ENCODE measurements at places on chromosomes 3 and 15.

GRCh38 chr3:170044795-170045244 lies 7.0 kb downstream of the GPR160 start:
- no peak overlapping the region for H3K4me3 ChIP-seq
- no peaks in the 10 kb centered on the region for H3K36me3 ChIP-seq
- peak; percentile 29 for DNase-seq
- no peaks in the 10 kb centered on the region for H3K4me1 ChIP-seq
- H3K27me3 ChIP-seq, result no peaks in the 10 kb centered on the region

DNA sequence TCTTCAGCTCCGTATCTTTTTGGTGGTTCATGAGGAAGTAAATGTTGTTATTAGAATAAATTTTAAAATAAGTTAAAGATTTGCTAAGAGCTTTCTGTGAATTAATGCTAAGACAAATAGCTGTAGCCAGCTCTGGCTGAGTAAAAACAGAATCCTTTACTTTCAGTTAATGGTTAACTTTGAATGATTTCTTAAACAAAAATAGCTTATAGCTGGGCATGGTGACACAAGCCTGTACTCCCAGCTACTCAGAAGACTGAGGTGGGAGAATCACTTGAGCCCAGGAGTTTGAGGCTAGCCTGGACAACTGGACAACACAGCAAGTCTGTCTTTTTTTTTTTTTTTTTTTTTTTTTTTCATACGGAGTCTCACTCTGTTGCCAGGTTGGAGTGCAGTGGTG lies 25.0 kb downstream of the TCAIM start:
- H3K36me3 ChIP-seq, result peaks cover 1% of the 10 kb centered on the region
- peaks cover 6% of the 10 kb centered on the region for H3K4me1 ChIP-seq
- no peak overlapping the region for H3K27ac ChIP-seq

- DNase-seq, result peak; percentile 39
- no peak overlapping the region for H3K27ac ChIP-seq
- H3K4me1 ChIP-seq, result no peaks in the 10 kb centered on the region
- no peaks in the 10 kb centered on the region for H3K27me3 ChIP-seq
- H3K36me3 ChIP-seq, result peaks cover 27% of the 10 kb centered on the region
Measured at GRCh38 chr3:157145606-157146322, 14.2 kb downstream of the CCNL1 start.

DNA sequence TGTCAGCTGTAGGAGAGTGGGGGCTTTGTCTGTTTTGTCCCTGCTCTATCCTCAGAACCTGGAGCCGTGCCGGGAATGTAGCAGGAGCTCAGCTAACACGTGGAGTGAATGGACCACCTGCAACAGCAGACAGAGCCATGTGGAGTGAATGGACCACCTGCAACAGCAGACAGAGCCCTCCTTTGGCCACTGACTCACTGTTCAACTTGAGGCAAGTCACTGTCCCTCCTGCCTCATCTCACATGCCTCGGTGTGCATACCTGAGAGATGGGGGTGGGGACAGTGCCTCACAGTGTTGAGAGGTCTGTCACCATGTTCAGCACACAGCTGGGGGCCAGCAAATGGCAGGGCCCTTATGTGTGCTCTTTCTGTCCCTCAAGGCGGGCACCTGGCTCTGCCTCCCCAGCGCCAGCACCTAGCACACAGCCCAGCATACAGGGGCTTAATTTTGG lies 27.9 kb downstream of the FEM1B start:
- H3K36me3 ChIP-seq, result no peaks in the 10 kb centered on the region
- H3K27ac ChIP-seq, result no peak overlapping the region
- peaks cover 7% of the 10 kb centered on the region for H3K4me1 ChIP-seq
- no peak for DNase-seq
- H3K4me3 ChIP-seq, result no peak overlapping the region
- H3K27me3 ChIP-seq, result no peaks in the 10 kb centered on the region

DNA sequence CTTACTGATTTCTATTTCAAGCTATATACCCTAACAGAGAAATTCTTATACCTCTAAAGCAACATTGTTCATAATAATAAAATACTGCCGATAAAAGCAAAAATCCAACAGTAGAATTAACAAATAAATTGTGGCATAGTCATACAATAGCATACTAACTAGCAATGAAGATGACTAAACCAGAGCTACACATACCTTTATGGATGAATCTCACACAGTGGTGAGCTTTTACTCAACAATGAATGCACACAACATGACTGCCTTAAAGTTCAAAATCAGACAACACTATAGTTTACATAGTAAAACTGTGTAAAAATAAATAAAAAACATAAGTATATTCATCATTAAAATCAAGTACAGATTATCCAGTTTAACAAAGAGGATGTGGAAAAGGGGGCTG lies 99.1 kb downstream of the NR1I2 start:
- no peak overlapping the region for H3K4me3 ChIP-seq
- H3K27me3 ChIP-seq, result no peaks in the 10 kb centered on the region
- no peak for DNase-seq
- no peak overlapping the region for H3K27ac ChIP-seq
- H3K36me3 ChIP-seq, result no peaks in the 10 kb centered on the region

DNA sequence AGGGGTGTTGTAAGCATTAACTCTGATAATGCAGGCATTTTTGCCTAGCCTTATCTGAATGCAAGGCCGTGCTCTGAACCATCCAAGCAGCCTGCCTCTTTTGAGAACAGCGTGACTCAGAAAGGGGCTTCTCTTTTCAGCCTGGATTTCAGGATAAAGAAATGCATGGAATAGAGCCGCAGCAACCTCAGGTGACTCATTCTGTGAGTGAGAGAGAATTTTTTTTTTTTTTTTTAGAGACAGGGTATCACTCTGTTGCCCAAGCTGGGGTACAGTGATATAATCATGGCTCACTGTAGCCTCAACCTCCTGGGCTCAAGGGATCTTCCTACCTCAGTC lies 20.6 kb upstream of the PDE8A start:
- no peaks in the 10 kb centered on the region for H3K36me3 ChIP-seq
- H3K27ac ChIP-seq, result no peak overlapping the region
- no peaks in the 10 kb centered on the region for H3K27me3 ChIP-seq

GRCh38 chr3:61571516-61572336 lies 10.4 kb downstream of the PTPRG start:
- no peaks in the 10 kb centered on the region for H3K27me3 ChIP-seq
- H3K27ac ChIP-seq, result no peak overlapping the region
- no peak for DNase-seq
- no peak overlapping the region for H3K4me3 ChIP-seq

DNA sequence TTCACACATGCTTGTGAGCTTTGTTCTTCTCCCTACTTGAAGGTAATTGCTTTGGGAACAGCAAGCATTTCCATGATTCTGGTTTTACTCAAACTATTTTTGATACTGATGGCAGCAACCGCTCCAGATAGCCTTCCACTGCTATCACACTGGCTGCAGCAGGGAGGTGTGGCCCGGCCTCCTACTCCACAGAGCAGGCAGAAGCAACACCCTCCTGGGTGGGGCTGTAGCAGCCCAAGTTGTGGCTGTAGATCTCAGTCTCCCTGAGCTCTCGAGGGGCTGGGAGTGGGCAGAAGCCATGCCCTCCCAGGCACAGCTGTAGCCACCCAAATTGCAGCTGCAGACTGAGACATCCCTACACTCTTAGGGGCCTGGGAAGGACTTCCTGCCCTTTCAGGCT lies 878.8 kb upstream of the GBE1 start:
- no peak overlapping the region for H3K4me3 ChIP-seq
- DNase-seq, result no peak
- H3K4me1 ChIP-seq, result no peaks in the 10 kb centered on the region
- H3K27me3 ChIP-seq, result no peaks in the 10 kb centered on the region
- no peak overlapping the region for H3K27ac ChIP-seq

GRCh38 chr15:71256934-71257664 lies 141.8 kb downstream of the THSD4 start:
- DNase-seq, result no peak
- peaks cover 33% of the 10 kb centered on the region for H3K27me3 ChIP-seq

DNA sequence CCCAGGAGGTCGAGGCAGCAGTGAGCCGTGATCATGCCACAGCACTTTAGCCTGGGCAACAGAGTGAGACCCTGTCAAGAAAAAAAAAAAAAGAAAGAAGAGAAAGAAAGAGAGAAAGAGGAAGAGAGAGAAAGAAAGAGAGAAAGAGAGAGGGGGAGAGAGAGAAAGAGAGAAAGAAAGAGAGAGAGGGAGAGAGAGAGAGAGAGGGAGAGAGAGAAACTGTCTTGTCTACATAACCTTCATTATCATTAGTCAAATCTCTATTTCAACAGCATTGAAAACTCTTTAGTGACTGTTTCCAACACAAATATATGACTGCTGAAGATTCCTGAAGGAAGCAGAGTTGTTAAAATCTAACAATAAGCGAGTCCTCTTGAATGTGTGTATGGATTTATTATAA lies 304.3 kb downstream of the MAGI1 start:
- H3K27me3 ChIP-seq, result no peaks in the 10 kb centered on the region
- no peak for DNase-seq
- no peaks in the 10 kb centered on the region for H3K36me3 ChIP-seq
- no peak overlapping the region for H3K4me3 ChIP-seq

GRCh38 chr15:52104532-52105004 lies 8.0 kb downstream of the BCL2L10 start:
- H3K4me1 ChIP-seq, result no peaks in the 10 kb centered on the region
- no peak overlapping the region for H3K4me3 ChIP-seq
- H3K27me3 ChIP-seq, result no peaks in the 10 kb centered on the region
- no peaks in the 10 kb centered on the region for H3K36me3 ChIP-seq
- no peak for DNase-seq
- H3K27ac ChIP-seq, result no peak overlapping the region

GRCh38 chr15:80596521-80596976 lies 98.6 kb upstream of the ABHD17C start:
- H3K27ac ChIP-seq, result no peak overlapping the region
- no peaks in the 10 kb centered on the region for H3K36me3 ChIP-seq
- no peak overlapping the region for H3K4me3 ChIP-seq
- DNase-seq, result no peak

- H3K4me1 ChIP-seq, result peaks cover 52% of the 10 kb centered on the region
- no peaks in the 10 kb centered on the region for H3K36me3 ChIP-seq
Measured at GRCh38 chr3:138440121-138440521, 5.7 kb downstream of the ESYT3 start.

- H3K36me3 ChIP-seq, result peaks cover 61% of the 10 kb centered on the region
- DNase-seq, result no peak
- no peaks in the 10 kb centered on the region for H3K27me3 ChIP-seq
- H3K4me1 ChIP-seq, result peaks cover 5% of the 10 kb centered on the region
- no peak overlapping the region for H3K27ac ChIP-seq
- no peak overlapping the region for H3K4me3 ChIP-seq
Measured at GRCh38 chr3:126468028-126468891, 7.4 kb downstream of the ZXDC start.

GRCh38 chr3:4981665-4982494 lies 2.6 kb downstream of the BHLHE40 start:
- peak; percentile 45 for DNase-seq
- no peaks in the 10 kb centered on the region for H3K27me3 ChIP-seq
- H3K4me1 ChIP-seq, result peaks cover 33% of the 10 kb centered on the region
- peak overlapping the region; percentile 59 for H3K27ac ChIP-seq
- H3K36me3 ChIP-seq, result peaks cover 16% of the 10 kb centered on the region
- no peak overlapping the region for H3K4me3 ChIP-seq

DNA sequence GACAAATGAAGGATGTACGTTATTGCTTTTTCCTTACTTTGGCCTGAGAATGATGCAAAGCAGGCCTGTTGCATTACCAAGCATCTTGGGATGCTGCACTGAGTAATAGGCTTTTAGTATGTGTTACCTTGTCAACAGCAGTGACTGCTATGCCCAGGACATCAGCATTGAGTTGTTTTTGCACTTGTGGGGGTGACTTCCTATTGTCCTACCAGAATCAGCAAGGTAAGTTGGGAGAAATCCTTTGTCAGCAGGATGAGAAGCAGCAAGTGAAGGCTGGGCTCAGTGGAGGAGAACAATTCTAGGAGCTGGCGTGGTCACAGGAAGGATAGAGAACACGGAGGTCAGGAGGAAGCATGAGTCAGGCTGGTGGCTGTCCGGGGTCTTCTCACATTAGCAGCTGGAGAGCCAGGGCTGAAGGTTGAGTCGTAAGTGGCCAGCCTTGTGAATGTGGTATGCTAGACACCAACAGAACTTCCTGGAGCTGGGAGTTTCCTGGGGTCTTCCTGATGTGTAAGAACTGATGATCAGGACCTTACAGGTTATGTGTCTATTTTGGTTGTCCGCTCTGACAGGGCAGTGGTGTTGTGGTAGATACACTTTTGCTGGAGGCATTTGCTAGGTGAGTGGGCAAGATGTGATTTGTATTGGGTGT lies 142.7 kb downstream of the FNDC3B start:
- no peaks in the 10 kb centered on the region for H3K27me3 ChIP-seq
- peak overlapping the region; percentile 2 for H3K27ac ChIP-seq
- peaks cover 4% of the 10 kb centered on the region for H3K4me1 ChIP-seq
- DNase-seq, result no peak
- H3K36me3 ChIP-seq, result no peaks in the 10 kb centered on the region

DNA sequence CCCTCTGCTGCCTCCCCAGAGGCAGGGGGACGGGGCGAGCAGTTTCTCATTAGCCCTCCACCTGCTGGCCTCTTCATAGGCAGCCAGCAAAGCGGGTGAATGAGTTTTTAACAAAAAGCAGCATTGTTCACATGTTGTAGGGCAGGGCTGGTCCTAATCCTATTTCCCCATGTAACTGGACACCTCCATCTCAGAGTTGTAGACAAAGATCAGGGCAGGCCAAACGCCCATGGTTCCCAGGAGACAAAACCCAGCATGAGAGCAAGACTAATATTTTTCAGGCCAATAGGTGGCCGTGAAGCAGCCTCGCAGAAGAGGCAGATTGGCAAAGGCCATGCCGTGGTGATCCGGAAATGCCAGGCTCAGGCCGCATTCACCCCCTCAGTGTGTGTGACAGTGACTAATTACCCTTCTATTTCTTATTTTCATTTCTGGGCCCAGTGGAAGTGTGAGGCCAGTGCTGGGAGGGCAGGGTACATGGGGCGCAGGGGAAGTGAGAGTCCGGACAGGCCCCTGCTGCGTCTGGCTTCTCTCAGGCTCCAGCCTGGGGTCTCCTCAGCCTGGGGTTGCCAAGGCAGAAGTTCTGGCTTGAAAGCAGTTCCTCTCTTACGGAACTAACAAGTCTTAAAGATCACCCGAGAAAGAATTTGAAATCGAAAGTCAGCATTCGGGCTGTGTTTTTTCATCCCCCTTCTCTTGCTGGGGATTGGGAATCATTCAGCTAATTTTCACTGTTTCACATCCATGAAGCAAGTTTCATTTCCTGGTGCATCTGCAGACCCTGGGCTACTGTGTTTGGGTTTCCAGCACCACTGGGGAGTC lies 64.8 kb downstream of the BOC start:
- H3K4me1 ChIP-seq, result no peaks in the 10 kb centered on the region
- H3K4me3 ChIP-seq, result no peak overlapping the region
- H3K27me3 ChIP-seq, result no peaks in the 10 kb centered on the region

GRCh38 chr15:81784751-81785150 lies 261.1 kb downstream of the MEX3B start:
- H3K27ac ChIP-seq, result no peak overlapping the region
- no peak overlapping the region for H3K4me3 ChIP-seq
- peak; percentile 99 for DNase-seq

DNA sequence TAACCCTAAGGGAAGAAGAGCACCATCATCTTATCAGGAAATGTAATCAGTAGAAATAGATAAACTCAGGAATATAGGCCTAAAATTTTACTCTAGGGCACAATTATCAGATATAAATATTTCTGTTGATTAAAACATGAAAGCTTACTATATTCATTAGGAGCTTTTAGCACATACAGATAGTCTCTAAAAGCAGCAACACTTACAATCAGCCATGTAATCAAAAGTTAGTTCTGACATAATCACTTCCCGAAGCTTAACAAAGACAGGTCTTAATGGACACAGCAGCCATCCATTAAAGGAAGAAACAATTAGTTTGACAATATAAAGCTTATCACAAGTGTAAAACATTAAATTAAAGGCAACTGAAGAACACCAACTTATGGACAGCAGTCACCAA lies 30.6 kb downstream of the DCLK3 start:
- H3K4me3 ChIP-seq, result no peak overlapping the region
- H3K27me3 ChIP-seq, result no peaks in the 10 kb centered on the region
- H3K36me3 ChIP-seq, result no peaks in the 10 kb centered on the region
- no peak for DNase-seq

All from trophoblast cell (in vitro differentiated cells and primary cell).